ENCODE measurements at places on chromosomes 1 and 21. TPM values are rescaled to one million over a fixed set of nuclear protein-coding genes. Genes with fewer than 3 reads are reported as not detected.

DNA sequence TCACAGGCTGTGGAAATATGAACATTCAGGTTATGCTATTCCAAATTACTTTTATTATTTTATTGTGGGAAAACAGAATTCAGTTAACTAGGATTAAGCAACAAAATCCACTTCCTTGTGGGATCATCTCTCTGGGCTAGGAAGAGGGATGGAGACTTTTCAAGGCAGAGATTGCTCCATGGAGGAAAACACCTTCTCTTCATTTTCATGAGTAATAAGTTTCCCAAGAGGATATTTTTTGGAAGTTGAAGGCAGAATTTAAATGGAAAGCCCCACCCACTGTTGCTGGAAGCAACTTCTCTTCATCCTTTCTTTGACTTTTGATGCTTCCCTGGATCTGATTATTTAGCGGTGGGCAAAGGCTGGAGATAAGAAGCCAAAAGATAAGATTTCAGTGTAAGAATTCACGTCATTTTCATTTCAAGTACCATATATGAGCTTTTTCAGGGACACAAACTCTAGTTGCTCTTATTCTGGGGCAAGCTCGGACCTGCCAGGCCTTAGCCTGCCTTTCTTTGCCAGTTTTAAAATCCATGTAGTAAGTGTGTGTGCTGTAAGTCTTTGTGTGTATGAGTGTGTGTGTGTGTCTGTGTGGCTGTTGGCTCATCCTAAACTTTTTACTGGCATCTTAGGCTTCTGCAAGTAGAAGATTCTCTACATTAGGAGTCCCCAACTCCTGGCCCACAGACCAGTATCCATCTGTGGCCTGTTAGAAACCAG lies 11.7 kb upstream of the IL24 start:
- no peak for DNase-seq

- DNase-seq = no peak
These were observed 179.3 kb downstream of the ZNF326 start for GRCh38 chr1:90174246-90174645.

DNA sequence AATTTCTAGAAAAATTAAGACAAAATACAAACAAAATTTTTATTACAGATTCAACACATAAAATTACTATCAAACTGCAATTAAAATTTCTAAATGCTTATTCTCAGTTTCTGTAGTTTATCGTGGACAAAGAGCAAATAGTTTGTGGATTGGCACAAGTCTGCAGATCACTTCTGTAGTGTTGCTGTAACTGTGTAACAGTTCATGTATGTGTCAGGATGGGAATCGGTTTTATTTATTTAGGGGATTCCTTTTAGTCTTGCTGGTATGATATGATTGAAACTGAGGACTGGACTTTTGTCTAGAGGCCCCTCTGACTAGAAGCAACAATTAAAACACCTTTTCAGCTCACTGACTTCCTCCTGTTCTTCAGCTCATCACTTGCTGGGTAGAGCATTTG lies 60.8 kb downstream of the LRIG2 start:
- no peak for DNase-seq

DNA sequence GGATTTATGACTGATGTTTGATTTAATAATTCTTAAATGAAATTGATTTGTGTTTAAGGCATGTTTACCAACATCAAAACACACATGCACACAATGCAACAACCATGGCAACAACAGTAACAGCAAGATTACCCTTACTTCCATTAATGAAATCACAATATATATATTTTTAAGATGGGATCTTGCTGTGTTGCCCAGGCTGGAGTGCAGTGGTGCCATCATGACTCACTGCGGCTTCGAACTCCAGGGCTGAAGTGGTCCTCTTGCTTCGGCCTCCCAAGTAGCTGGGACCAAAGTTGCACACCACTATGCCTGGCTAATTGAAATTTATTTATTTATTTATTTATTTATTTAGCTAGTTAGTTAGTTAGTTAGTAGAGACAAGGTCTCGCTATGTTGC lies 27.7 kb downstream of the NEK7 start:
- DNase-seq = no peak

DNA sequence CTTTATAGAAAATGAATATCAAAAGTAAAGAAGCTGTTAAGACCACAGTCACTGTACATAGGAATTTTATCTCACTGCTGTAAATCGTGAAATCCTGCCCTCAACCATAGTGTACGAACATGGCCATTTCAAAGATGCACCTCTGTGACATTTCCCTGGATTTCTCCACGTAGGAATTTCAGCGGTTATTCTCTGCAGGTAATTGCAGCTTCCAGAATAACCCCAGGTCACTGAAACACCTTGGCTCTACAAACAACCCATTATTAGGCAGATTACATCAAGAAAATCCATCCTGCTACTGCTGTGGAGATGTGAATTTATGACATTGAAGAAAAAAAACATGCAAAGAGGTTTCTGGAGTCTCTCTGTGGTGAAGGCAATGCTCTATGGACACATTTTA lies 196.2 kb upstream of the USP25 start:
- no peak for DNase-seq

- no peak for DNase-seq
These were observed 294.6 kb downstream of the TTLL7 start for GRCh38 chr1:83704350-83704749.

DNA sequence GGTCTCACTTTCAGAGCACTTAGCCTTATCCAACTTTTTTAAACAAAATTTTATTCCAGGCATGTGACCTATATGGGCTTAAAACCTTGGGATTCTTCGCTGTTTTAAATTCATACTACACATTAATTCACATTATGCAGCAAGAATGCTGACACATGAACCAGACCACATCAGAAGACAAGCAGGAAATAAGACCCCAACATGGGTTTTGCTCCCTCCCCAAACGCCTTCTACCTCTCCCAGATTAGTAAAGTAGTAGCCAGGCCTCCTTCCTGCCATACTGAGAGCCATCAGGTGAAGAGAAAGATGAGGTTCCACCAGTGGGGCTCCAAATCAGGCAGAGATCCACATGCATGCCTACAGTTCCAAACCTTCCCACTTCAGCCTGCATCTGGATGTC lies 3.7 kb downstream of the IGSF3 start:
- DNase-seq = no peak

DNA sequence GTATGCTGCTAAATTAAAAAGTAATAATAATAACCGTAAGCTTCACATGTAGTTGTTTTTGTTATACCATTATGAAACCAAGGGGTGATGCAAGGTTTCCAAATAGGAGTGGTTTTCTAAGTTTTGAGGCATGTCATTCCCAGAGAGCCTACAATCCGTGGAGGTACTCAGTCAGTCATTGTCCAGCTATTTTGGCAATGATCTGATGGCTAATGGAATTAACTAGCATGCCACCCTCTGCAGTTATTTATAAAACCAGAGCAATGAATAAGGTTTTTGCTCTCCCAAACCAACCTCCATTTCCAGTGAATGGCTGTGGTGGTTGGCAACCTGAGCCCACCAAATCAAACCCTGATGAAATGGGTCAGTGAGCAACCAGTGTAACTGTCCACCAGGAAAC lies 106.4 kb downstream of the TBX15 start:
- no peak for DNase-seq

DNA sequence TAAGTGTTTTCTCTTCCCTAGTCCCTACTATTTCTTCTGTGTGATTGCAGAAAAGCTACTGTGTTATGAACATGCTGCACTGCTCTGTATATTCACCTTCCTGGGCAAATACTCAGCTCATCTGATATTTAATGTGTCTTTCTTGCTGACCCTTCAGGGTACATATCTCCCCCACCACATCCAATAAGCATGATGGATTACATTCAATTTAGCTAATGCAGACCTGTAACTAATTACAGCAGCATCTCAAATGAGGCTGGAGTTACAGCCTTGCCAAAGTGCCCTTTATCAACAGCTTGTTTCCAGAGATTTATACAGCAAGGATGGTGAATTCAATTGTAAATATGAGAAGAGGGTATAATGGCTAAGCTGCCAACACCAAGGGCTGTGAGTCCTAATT lies 144.0 kb downstream of the KCNH1 start:
- no peak for DNase-seq

DNA sequence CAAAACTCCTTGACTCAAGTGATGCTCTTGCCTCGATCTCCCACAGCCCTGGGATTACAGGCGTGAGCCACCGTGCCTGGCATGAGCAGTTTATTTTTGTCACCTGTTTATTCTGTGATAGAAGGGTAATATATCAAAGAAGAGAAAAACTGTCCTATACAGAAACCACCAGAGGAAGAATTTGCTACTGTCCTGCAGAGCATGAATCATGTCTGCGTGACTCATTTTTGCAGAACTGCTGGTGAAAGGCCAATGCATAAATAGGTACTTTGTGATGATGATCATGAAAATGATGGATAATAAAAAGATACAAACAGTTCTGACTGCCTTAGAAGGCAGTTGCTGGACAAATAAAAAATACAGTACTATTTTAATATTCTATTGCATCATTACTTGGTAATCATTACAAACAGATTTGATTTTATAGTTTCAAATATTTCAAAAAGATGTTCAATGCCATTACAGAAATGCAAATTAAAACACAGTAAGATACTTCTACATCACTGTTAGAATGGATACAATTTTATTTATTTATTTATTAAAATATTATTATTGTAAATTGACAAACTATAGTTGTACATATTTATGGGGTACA lies 26.5 kb downstream of the RIPPLY3 start:
- no peak for DNase-seq

- no peak for DNase-seq
These were observed 3.0 kb upstream of the AHCTF1 start for GRCh38 chr1:246934765-246935164.

DNA sequence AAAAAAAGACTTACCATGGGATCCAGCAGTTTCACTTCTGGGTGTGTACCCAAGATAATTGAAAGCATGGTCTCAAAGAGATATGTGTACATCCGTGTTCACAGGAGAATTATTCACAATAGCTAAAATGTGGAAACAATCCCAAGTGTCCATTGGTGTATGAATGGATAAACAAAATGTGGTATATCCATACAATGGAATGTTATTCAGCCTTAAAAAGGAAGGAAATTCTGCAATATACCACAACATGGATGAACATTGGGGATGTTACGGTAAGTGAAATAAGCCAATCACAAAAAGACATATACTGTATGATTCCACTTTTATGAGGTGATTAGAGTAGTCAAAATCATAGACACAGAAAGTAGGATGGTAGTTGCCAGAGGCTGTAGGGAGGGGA lies 7.0 kb upstream of the TUT4 start:
- no peak for DNase-seq

DNA sequence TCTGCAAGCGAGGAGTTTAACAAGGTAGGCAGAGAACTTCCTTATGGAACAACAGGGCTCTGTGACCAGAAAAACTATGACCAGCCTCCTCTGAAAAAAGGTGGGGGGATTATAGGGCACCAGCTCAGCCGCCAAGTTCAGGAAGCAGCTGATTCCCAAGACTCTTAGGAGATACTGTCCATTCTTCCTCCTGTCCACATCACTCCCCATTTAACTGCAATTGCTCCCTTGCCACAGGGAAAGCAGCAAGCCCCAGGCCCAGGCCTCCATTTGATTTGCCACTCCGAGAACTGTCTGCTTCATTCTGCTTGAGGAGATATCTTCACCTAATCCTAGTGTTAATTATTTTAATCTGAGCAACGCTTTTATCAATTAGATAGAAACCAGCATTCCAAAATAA lies 254.3 kb downstream of the ZNF648 start:
- DNase-seq = no peak

DNA sequence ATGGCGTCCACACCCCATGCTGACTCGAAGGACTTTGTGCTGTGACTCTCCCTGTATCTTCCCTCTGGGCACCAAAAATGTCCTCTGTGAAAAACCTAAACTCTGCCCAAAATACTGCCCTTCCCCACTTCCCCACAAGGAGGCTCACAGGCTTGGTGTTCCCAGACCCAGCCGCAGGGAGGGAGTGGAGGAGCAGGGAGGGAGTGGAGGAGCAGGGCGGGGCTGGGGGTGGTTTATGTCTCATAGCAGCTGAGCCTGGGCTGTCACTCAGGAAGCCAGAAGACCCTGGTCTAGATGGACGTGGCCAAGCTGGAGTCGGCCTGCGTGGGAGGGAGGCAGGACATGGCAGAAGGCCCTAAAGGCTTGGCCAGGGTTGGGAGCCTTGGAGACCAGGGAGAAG lies 461.7 kb downstream of the PTPRU start:
- DNase-seq = no peak

DNA sequence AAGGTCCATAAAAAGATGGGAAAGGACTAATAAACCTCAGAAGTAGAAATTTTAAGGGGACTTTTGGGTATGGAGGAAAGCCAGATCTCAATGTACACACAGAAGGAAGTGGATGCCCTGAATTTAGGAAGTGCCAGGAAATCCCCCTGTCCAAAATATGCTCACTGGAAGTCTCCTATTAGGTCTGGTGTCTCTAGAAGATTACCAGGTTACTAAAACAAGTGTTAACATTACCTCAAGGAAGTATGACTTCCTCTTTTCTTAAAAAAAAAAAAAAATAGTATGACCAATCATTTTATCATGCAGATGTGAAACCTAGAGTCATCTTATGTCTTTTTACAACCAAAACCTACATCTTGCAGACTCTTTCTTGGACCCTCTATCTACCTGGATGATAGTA lies 30.7 kb downstream of the CD58 start:
- no peak for DNase-seq

GRCh38 chr1:82845866-82846265 lies 1045.1 kb downstream of the ADGRL2 start:
- DNase-seq = no peak

DNA sequence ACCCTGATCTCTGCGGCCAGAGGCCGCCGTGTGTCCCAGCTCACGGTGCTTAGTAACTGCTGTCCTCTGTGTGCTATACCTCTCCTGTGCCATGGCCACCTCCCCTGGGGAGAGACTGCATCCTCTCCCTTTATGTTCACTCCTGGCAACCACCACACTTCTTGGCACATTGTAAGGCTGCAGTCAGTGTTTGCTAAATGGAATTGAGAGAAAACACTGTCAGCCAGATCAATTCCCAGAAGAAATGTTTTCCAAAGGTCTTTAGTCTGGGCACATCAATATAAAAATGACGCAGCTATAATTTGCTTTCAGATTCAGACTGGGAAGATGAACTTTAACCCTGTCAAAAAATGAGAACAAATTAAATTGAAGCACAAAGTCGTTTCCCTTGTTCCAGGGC lies 96.8 kb downstream of the BEND5 start:
- DNase-seq = no peak

Gene CELA2A
- not detected for total RNA-seq

Gene RUSC1
- 24.3 TPM for total RNA-seq

Gene TCHH
- total RNA-seq = not detected

Gene C1orf159
- 2.9 TPM for total RNA-seq

Gene RAB7B
- total RNA-seq = 1.6 TPM

Gene LCE2B
- total RNA-seq = not detected

Gene TMEM59
- 341 TPM for total RNA-seq

Gene GBP5
- total RNA-seq = 0.68 TPM

Gene KRTAP13-2
- not detected for total RNA-seq

Gene SELP
- total RNA-seq = 7.1 TPM

Gene GSTM4
- total RNA-seq = 35.1 TPM
